ENCODE measurements at places on chromosomes 3 and 15.

DNA sequence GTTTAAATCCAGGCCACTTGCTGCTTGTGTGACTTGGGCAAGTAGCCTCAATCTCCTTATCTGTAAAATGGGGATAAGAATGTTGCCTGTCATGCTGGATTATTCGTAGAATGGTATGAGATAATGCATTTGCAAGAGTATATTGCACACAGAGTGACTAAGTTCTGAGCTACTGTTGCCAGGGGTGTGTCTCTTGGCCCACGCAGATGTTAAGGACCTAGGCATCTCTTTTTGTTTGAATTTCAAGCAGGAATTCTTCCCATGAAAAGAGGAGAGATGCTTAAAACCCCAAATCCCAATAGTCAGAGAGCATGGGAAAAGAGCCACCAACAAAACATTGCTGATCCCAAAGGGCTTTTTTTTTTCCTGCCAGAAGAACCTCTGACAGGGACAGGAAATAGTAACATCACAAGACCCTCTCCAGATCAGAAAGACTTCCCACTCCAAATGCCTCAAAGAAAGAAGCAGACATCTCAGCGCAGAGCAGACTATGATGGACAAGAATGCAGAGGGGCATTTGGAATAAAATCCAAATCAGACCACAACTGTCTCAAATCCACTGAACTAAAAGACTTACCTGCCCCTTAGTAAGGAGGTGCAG lies 90.5 kb downstream of the MRPL46 start:
- no peak for DNase-seq

DNA sequence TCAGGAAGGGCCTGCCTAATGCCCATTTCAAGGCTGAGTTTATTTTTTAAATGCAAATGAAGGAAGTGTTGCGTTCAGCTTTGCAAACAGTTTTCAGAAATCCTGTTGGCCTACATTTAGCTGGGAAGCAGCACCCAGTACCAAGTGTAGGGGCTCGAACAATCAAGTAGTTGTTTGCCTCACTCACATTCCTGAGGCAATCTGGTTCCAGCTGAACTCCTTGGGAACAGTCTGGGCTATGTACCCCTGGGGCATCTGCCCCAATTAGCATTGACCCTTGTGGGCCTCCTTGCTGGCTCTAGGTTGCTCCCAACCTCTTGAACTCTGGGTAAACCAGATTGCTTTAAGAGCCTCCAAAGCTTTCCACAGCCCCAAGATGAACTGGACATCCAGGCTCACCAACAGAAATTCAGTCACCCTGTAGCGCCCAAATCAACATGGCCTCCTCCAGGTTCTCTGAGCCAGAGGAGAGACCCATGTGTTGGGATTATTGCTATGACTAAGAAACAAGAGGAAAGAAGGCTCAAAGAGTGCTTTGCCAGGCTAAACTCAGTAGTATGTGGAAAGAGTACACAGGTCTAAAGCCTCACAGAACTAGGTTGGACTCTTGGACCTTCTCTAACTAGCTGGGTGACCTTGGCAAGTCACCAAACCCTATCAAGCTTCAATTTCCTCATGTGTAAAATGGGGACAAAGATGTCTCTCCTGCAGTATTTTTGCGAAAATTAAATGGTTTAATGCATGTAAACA lies 532.7 kb downstream of the SOX2 start:
- no peak for DNase-seq

DNA sequence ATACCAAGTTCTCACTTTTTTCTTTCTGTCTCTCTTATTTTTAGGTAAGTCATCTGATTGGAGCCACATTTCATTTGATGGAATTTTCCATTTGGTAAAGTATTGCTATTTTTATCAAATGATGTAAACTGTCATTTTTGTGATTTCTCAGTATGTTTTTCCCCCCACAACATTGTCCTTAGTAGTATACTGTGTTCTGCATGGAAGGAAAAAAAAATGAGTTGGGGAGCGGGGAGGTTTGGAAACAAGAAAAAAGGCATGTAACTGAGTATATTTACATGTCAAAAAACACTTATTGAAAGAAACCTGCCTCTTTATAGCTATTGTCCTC lies 104.2 kb downstream of the FILIP1L start:
- no peak for DNase-seq

DNA sequence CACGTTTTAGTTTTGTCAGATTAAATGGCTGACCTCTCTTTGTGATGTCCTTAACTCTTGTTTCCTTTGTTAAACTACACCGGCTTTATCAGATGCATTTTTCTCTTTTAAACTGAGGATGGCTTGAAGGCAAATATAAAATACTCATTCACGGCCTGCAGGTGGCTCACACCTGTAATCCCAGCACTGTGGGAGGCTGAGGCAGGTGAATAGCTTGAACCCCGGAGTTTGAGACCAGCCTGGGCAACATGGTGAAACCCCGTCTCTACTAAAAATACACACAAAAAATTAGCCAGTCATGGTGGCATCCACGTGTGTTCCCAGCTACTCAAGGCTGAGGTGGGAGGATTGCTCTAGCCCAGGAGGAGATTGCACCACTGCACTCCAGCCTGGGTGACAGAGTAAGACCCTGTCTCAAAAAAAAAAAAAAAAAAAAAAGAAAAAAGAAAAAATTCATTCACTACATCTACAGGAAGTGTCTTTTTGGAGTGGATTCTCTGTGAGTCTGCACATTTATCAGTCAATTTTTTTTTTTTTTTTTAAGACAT lies 34.7 kb upstream of the SACM1L start:
- DNase-seq: no peak

- DNase-seq: no peak
Measured at GRCh38 chr3:9183811-9184460, 65.5 kb downstream of the SRGAP3 start.

GRCh38 chr3:97360804-97361203 lies 403.8 kb upstream of the ARL6 start:
- DNase-seq: no peak

- no peak for DNase-seq
Measured at GRCh38 chr3:64443546-64444381, 218.5 kb upstream of the PRICKLE2 start.

- DNase-seq: no peak
Measured at GRCh38 chr15:38961931-38962330, 397.3 kb upstream of the RASGRP1 start.

DNA sequence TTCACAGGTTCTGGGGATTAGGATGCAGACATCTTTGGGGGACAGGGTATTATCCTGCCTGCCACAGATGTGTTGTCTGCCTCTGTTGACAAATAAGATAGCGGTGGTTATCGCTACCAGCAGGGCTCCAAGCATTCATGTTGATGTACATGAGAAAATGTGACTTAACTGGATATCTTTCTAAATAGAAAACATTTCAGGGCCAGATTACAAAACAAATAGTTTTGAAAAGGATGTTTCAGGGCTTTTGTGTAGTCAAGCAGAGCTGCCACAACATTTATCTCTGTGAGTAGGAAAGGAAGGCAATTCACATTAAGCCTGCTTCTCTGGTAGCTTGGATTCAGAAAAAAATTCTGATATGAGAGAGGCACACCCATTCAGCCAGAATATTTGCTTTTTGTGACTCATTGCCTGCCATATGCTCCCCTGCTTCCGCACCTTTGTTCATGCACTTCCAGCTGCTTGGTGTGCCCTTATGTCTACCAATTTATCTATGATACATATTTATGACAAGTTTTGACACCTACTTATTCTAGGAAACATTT lies 22.8 kb downstream of the PLS1 start:
- DNase-seq: no peak

DNA sequence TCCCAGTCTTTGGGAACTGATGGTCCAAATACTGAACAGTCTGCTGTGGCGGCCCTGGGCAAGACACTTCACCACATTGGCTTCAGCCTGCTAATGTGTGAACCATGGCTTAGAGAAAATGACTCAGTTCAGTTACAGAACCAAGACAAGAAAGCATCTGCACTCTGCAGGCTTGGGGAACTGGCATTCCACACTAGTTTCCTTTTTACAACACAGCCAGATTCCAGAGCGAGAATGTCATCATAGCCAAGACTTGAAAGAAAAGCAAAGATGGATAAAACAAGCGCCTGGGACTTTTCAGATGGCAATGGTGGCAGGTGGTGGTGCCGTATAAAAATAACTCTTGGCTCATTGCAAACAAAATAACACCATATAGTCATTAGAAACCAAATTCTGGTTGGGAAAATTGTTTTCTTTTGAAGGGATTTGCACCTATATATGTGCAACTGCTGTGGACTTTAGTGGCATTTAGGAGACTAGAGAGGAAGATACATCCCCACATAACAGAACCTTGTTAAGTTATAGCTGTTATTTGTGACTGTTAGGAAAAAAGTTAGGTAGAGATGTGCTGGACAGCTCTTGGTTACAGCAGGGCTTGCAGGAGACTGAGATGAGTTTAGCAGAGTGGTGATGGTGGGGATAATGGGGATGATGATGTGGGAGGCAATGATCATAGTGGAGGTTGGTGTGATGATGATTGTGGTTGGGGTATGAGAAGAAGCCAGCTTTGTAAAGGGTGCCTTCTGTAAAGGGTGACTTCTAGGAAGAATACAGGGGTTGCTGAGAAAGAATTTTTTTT lies 273.6 kb downstream of the THRB start:
- no peak for DNase-seq

- no peak for DNase-seq
Measured at GRCh38 chr15:58058729-58059128, 6.8 kb downstream of the ALDH1A2 start.

DNA sequence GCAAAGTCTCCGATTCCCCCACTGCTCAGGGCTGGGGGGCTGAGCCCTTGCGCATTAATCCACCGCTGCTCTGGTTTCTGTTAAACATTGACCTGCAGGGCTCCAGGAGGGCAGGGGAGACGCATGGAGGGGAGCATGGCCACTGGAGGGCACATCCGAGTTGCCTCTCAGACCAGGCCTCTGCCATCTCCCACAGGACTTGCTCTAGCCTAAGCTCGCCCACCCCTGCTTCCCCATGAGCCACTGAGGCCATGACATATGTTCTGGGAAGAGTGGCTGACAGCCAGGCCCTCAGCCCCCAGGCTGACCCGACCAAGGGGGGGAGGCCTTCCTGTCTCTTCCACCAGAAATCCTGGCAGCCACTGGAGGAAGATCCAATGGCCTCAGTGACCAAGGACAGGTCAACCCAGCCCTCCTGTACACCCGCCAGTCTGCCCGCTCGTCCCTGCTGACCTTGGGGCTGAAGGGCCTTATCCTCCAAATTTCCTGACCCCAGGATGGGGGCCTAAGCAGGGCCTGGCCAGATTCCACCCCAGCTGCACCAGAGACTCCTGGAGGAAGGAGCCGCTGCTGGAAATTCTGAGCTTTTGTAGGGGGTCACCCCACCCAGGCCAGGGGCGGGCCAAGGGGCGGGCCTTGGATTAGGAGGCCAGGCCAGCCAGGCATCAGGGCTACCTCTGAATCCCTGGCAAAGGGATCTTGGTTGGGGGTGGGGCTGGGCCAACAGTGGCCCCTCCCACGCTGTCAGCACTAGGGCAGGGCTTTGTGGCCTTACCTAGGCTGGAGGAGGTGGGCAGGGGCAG lies at the start of gene HYAL1:
Gene HYAL1 (minus strand): TSS at position 562 of the 803 bp plus-strand sequence. CDS start 618 bp downstream, outside the sequence.
- no peak for DNase-seq

DNA sequence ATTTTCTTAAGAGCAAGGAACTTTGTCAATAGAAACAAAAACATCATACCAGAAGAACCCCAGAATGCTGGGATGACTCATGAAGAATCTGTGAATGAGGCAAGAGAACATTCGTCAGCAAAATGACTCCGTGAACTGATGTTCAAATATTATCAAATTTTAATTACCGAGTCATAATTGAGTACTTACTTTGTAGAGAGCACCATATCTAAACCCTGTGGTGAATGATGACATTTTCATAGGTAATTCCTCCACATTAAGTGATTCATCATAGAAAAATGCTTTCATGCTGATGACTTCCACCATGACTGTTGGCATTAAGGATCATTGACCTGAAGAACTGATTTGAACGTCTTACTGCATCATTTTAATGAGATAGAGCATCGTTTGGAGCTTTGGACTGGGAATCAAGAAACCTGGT lies 56.3 kb downstream of the PPARG start:
- DNase-seq: no peak

GRCh38 chr15:63012444-63012843 lies 30.1 kb upstream of the TPM1 start:
- DNase-seq: no peak

- no peak for DNase-seq
Measured at GRCh38 chr3:54138937-54139547, 16.7 kb downstream of the CACNA2D3 start.

DNA sequence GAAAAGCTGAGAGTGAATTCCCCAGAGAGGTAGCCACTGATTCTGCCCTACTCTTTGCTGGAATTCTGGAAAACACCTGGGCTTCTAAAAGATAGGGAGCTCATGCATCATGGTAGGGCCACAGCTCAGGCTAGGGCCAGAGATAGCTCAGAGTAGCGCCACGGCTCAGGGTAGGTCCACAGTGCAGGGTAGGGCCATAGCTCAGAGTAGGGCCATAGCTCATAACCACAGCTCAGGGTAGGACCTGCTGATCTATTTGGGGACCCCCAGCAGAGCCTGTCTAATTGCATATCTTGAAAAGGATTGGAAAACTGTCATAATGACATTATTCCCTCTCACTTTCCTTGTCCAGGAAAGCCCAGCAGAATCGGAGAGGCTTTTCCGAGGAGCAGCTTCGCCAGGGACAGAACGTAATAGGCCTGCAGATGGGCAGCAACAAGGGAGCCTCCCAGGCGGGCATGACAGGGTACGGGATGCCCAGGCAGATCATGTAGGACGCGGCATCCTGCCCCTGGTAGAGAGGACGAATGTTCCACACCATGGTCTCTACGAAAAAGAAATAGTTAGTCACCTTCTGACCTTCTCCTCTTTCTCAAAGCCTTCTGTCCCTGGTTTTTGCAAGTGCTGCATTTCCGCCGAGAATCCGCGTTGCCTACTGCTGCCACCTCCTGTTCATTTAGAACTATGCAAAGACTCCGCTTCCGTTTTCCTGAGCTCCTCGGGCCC lies 14.5 kb downstream of the TAGLN3 start:
- no peak for DNase-seq

DNA sequence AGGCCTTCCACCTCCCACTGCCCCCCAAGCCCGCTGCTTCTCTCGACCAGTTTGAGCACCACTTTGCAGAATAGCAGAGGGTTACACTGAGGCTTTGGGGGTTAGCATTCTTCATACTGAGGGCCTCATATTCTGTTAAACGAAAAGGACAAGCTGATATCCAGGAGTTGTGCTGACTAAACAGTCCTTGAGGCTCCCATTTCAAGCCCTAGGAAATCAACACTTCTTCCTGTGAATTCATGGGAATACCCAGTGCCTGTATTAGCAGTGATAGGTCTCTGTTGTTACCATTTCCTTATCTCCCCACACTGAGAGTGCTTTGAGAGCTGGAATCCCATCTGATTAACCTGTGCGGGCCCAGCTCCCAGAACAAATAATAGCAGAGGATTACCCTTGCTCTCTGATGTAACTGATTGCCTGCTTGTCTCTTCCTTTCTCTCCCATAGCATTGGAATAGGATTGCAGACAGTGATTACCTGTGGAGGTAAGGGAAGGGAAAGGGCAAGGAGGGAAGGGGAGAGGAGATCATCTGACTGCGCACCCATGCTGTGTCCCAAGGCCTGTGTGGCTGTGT lies 930 bp downstream of the FBXW12 start:
- DNase-seq: no peak

- DNase-seq: no peak
Measured at GRCh38 chr3:138136201-138136600, 4.0 kb upstream of the A4GNT start.
